Right ventricle myocardium superior (tissue), 1 donor: ENCODE measurements at places on chromosomes 6 and 20. TPM values are rescaled to one million over a fixed set of nuclear protein-coding genes. Genes with fewer than 3 reads are reported as not detected.

GRCh38 chr20:38466171-38466570 lies 6.5 kb upstream of the RALGAPB start:
- DNase-seq = no peak

DNA sequence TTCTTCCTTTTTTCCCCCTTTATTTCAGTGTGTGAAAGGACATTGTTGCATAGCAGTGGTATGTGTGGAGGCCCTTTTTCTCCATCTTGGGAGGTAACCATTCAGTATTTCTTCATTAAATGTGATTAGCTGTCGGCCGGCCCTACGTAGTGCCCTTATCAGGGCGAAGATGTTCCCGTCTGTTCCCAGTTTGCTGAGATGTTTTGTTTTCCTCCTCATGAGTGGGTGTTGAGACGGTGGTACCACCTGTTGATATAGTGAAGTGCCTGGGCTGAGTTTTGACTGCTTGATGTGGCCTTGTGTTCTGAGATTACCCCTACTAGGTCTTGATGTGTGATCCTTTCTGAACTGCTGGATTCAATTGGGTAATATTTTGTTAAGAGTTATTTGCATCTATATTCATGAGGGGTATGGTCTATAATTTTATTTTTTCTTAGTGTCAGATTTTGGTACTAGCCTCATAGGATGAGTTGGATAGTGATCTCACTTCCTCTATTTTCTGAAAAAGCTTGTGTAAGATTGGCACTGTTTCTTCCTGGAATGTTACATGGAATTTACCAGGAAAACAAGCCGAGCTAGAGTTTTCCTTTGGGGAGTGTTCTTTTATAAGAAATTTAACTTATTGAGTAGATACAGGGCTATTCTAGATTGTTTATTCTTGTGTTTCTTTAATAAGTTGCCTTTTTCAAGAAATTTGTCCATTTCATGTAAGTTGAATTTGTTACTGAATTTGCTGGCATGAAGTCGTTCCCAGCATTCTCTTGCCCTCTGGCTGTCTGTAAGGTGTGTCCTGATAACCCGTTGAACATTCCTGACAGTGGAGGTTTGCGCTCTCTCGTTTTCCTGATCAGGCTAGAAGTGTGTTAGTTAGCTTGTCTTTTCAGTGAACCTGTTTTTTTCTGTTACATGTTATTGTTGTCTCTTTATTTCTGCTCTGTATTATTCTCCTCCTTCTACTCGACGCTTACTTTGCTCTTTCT lies 4.3 kb downstream of the MTG2 start:
- DNase-seq = no peak

The CST5 gene
- not detected for total RNA-seq

The MUC21 gene
- not detected for total RNA-seq

DNA sequence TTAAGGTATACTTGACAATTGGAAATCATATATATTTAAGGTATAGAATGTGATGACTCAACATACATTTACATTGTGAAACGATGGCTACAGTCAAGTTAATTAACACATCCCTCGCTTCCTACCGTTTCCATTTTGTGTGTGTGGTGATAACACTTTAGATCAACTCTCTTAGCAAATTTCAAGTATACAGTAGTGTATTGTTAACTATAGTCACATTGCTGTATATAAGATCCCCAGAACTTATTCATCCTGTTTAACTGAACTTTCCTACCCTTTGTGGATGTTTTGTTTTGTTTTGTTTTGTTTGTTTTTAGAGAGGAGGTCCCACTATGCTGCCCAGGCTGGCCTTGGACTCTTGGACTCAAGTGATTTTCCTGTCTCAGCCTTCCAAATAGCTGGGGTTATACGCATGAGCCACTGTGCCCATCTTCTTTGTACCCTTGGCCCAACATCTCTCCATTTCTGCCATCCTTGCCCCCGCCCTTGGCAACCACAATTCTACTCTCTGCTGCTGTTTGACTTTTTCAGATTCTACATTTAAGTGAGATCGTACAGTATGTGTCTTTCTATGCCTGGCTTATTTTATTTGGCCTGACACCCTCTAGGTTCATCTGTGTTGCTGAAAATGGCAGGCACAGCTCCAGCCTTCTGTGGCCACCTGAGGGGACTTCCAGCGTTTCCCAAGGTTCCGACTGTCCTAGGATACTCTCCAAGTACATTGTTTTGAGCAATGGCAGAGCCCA lies 90.5 kb upstream of the SNX9 start:
- DNase-seq = no peak

DNA sequence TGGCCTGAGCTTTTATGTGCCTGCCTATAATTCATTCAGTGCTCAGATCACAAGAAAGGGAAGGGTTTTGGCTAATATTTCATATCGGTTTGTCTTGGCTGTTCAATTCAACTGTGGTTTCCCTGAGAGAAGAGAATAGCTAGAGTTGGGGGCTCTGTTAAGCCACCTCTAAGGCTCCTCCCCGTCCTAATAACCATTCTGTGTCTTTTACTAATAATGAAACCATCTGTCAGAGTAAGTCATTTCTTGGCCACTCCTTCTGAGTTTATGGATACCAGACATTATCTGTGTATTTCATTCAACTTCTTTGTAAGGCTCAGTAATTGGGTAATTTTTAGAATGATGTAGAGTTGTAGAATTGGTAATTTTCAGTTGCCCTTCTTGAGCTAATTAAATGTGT lies 5.2 kb downstream of the STX11 start:
- DNase-seq = no peak

DNA sequence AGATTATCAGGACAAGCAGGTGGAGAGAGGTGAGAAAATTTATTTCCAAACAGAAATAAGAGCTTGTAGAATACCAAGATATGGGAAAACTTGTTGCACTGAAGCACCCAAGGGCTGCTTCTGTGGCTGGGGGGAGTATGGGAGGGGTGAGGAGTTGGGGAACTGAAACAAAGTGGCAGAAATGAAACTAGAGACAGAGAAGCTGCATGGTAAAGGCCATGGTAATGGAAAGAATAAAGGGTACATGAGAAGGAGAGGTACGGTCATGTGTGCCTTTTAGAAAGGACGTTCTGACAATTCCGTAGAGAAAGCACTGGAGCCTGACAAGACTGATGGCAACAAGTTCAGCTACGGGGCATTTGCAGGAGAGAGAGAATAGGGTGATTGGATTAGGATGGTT lies 51.6 kb upstream of the RIN2 start:
- DNase-seq = no peak

- DNase-seq = no peak
Observed at GRCh38 chr6:56889492-56889891, 65.4 kb upstream of the BEND6 start.

DNA sequence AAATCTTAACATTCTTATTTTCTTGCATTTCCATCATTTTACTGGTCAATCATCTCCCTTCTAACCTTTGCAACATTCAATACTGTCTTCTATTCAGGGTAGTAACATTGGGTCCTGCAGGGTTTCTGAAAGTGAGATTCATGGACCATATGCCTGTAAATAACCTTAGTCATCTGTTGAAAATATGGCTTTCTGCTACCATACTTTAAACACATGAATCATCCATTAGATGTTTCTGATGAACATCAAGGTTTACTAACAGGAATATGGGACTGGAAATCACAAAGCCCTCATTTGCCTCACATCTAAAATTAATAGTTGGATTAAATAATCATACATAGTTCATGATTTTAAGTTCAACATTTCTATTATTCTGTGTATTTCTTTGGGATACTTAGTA lies 475.9 kb upstream of the MARCKS start:
- no peak for DNase-seq

The CFAP206 gene
- not detected for total RNA-seq

The CALHM4 gene
- total RNA-seq = not detected

The HLA-F gene
- 27.2 TPM for total RNA-seq
